Pancreas (tissue), 10 donors: ENCODE measurements at places on chromosomes 12 and 14. TPM values are rescaled to one million over a fixed set of nuclear protein-coding genes. Genes with fewer than 3 reads are reported as not detected.

- no peak for DNase-seq
Observed at GRCh38 chr12:124493809-124494750, 73.3 kb downstream of the NCOR2 start.

GRCh38 chr12:15013634-15014179 lies 40.9 kb downstream of the PDE6H start:
- DNase-seq: no peak

DNA sequence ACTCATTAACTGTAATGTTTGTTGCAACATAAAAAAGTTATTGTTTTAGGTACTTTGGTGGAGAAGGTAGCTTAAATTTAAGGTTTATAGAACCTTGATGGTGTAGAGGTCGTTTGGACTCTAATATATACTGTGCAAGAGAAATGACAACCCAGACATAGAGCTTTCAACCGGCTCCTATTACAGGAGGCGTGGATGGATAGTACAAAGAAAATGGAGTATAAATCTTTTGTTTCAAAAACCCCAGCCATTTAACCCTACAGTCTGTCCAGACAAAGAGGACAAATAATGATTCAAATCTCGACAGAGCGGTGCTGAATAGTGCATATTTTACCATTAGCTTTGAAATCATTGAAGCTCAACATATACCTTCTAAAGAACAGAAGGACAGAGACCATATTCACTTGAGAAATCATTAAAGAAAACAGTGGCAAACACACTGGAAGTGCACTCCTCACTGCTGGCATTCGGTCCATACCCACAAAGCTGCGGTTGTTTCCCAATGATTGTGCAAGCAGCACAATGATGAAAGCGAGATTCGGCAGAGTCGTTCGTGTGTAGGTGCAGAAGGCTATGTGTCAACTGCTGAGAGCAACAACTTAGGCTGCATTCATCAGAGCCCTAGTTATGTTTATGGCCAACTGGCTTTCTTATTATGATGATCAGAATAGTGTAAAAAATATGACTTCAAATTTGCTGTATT lies 688.6 kb downstream of the NOVA1 start:
- no peak for DNase-seq

DNA sequence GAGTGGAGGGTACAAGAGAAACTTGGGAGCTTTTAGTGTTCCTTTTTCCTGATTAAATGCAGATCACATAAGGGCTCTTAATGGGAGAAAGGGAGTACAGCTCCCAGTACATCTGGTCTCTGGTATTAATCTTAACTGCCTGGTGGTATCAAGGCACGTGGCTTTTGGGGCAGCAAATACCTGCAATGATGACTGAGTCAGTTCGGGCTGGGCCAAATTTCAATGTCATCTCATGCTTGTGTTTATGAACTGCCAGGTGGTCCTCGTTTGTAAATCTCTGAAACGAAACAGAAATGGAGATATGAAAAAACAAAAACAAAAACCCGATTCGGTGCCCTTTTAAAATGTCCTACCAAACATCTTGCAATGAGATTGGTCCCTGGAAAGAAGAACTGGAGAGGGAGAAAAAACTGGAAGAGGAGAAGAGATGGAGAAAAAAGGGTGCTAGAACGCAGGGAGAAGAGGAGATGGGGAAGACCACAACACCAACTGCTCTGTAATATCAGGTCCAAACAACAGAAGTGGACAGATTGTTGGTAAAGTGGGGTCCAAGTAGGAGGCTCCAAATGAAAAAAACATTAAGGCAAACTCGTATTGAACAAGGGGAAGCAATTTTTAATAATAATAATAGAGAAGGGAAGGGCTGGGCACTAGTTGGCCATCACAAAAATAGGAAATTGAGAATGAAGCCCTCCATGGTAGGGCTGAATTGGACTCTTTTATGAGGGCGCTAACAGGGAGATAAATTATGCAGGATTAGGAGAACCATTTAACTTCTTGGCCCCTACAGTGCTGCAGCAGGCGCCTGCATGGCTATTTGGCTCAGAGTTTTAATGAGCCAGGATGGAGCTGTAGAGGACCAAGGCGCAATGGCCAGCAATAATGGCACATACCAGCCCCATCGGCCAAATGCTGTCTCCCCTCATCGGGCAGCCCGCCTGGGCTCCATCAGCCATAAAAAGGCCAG lies 45.4 kb upstream of the NPFF start:
- no peak for DNase-seq

DNA sequence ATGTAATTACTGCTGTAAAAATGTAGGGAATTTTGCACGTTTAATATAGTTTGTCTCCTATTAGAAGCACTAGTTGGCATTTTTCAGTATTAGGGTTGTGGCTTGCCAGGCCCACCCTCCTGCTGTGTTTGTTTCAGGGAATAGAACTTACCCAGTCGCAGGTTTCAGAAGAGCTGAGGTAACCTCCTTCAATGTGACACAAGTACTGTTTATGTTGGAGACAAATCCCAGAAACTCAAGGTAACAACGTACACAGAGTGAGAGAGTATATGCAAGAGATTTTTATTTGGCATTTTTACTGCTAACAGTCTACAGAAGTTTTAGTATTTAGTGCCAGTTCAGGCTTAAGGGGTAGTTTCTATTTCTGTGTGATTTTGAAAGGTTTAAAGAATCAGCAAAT lies 284.3 kb downstream of the RAD51B start:
- DNase-seq: no peak

GRCh38 chr12:76260390-76260748 lies 87.8 kb downstream of the BBS10 start:
- no peak for DNase-seq

DNA sequence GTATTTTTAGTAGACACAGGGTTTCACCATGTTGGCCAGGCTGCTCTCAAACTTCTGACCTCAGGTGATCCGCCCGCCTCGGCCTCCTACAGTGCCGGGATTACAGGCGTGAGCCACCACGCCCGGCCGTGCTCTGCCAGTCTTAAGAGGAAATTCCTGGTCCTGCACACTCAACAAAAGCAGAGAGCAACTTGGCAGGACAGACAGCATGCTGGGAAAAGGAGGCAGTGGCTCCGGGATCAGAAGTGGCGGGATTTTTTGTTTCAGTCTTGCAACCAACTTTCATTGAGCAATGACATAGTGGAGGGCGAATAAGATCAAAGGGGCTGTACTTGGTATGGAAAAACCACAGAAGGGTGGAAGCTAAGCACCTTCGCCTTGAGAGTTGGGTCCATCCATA lies 2.1 kb downstream of the CKAP4 start:
- DNase-seq: peak; percentile 50

- DNase-seq: no peak
Observed at GRCh38 chr12:45893240-45893639, 97.1 kb downstream of the SCAF11 start.

GRCh38 chr12:90401185-90401584 lies 553.8 kb downstream of the CCER1 start:
- DNase-seq: no peak

GRCh38 chr14:70113211-70113610 lies 75.5 kb downstream of the SLC8A3 start:
- DNase-seq: no peak

GRCh38 chr14:56666716-56667115 lies 87.1 kb downstream of the TMEM260 start:
- DNase-seq: no peak

GRCh38 chr14:103380719-103381377 lies 4.4 kb upstream of the MARK3 start:
- no peak for DNase-seq

GRCh38 chr12:21697904-21698630 lies 40.4 kb upstream of the LDHB start:
- no peak for DNase-seq

DNA sequence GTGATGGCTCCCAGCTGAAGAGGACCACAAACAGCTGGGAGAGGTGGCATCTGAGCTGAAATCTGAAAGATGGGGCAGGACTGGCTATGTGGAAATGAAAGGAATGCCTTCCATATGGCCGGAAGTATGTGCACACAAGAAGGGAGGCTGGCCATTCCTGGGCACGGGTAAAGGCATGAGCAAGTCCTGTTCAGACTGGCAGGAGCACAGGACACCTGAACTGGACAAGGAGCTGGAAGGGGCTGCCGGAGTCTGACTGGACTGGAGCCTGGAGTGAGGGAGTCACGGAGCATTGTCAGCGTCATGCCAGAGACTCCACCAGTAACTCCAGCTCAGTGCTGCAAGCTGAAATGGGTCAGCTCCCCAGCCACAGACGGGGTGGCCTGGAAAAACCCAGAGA lies 11.9 kb upstream of the TC2N start:
- no peak for DNase-seq

- peak; percentile 59 for DNase-seq
Observed at GRCh38 chr14:56794557-56795283, 15.6 kb downstream of the OTX2 start.

GRCh38 chr14:63286071-63286470 lies 32.7 kb downstream of the GPHB5 start:
- DNase-seq: no peak

GRCh38 chr12:80118565-80119324 lies 19.4 kb downstream of the OTOGL start:
- no peak for DNase-seq

DNA sequence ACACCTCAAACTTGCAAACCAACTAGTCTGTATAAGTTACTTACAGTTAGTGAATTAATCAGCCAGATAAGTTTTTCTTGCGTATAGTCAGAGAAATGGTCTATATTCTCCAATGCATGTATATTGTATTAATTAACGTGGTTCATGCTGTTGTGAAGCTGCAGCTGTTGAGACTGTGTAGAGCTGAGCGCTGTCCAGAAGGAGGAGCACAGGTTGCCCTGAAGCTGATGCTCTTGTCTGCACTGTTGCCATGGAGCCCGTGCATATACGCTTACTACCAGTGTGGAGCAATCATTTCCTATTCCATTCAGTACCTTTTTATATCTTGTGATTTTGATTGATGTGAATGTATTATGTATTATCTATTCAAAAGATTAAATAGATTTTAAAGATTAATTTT lies 74.3 kb upstream of the ARID2 start:
- DNase-seq: no peak

DNA sequence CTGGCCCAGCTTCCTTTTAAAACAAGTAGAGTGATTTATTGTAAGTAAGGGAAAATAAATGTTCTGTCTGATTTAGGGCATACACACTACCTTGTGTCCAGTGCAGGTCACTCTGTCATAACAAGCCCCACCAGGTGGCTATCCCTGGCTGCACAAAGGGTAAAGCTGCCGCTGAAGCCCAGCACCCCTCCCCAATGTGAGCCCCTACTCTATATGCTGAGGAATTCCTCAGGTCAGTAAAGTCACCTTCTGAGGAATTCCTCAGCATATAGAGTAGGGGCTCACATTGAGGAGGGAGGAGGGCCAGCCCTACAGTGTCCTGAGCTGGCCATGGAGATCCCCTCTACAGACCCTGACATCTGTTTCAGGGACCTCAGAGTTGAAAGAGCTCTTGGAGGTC lies 67.2 kb downstream of the TBC1D30 start:
- no peak for DNase-seq

GRCh38 chr14:29709490-29709889 lies 218.2 kb downstream of the PRKD1 start:
- no peak for DNase-seq

DNA sequence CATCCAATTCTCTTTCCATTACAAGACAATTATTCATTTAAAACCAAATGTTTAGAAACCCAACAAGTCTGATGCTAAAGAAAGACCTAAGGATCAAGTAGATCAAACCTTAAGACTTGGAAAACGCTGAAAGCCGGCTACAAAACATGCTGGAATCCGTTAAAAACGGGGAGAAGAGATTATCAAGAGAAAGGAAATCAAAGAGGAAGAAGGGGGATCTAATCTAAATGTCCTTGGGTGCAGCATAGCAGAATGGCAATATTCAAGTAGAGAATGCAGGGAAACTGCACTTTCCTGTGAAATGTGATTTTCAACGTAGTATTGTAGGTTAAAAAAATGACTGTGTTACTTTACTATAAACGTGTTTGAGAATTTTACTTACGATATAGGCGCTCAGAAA lies 1.3 kb downstream of the PPP1R13B start:
- DNase-seq: no peak

GRCh38 chr14:53113989-53114388 lies 39.1 kb downstream of the DDHD1 start:
- no peak for DNase-seq

- DNase-seq: no peak
Observed at GRCh38 chr12:6902448-6902847, 2.2 kb upstream of the LRRC23 start.

GRCh38 chr14:103859416-103860202 lies 12.2 kb upstream of the PPP1R13B start:
- DNase-seq: no peak

DNA sequence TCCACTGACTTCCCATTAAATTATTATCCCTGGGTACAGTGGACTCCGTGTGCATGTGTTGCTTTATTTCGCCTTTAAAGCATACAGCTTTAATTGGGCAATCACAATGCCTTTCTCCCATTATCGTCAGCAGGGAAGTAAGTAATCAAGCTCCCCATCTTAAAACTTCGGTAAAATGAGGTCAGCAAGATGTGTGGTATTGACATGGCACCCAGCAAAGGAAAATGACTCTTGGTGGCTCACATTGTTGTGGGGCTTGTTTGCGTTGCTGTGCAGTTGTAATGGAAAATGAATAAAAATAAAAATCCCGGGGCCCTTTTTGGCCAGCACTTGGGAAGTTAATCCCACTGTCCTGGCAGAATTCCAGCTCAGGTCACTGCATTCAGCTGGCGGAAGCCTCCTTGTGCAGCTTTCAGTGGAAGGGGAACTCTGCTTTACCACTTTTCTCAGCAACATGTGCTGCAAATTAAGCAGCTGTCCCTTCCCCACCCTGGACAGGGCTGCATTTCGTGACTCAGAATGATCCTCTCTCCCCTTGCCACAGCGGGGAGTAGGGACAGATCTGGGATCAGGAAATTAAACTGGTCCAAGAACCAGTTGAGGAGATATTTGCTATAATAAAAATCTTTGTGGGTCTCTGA lies 13.9 kb upstream of the ATP2A2 start:
- no peak for DNase-seq

DNA sequence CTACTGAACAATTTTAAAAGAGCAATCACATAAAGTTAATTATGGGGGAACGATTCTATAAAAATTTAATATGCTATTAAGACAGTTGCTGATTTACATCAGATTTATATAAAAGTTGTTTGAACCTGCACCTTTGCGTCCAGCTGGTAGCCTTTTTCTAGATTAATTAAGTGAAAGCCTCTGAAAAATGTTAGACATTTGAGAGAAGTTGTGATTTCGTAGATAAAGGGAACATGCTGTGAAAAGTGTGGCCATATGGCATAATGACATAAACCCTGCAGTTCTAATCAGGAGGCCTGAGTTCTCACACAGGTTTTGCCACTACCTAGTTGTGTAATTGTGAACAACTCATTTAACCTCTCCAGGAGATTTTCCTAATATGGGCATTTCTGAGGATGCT lies 187.2 kb downstream of the TMTC2 start:
- no peak for DNase-seq

AGAP2 gene
- total RNA-seq: 0.24 TPM

AKAP3 gene
- total RNA-seq: 2.2 TPM

PLEKHD1 gene
- total RNA-seq: 0.09 TPM

KRT74 gene
- not detected for total RNA-seq

NTS gene
- total RNA-seq: not detected

GZMB gene
- total RNA-seq: 1.8 TPM

DLST gene
- 33.5 TPM for total RNA-seq

KLHL33 gene
- total RNA-seq: 0.29 TPM

NOVA1 gene
- total RNA-seq: 2.9 TPM

LBHD2 gene
- total RNA-seq: not detected

LALBA gene
- total RNA-seq: not detected

SERPINA5 gene
- 96.2 TPM for total RNA-seq
